ENCODE measurements at places on chromosomes 4 and X.
A peak's percentile ranks its signal among the peaks of the same experiment; 100 is the strongest.

DNA sequence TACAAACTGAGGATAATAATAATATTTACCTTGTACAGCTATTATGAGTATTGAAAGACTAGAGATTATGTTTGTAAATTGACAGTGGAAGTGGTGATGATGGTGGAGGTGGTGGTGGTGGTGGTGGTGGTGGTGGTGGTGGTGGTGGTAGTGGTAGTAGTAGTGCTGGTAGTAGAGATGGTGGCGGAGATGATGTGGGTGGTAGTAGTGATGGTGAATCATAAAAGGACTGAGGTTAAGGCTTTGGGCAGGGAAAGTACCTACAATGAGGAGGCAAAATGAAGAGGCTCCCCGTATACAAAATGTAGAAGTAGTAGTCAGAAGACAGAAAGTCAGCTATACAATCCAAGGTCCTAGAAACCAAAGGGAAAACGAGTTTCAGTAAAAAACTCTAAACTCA lies 214.1 kb downstream of the BCOR start:
- DNase-seq: no peak

DNA sequence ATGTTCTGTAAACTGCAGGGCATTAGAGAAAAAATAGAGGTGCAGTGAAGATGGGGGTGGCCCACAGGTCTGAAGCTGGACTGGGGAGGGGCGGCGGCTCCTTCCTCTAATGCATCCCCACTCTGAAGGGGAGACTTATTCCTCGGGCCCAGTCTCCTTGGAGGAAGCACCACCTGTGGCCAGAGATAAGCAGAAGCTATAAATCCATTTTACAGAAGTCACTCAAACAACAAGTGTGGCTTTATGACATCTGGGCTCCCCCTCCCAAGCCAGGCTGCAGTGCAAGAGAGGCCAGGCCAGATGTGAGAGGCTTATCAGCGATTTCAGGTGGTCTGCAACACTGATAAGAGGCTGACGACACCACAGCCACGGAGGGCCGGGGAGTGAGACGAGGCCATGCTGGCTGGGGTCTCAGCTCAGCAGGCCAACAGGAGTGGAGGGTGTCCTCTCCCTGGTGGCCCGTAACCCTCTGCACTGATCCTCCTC lies 15.8 kb downstream of the CYTL1 start:
- DNase-seq: no peak

- DNase-seq: no peak
Observed at GRCh38 chrX:78011846-78012245, 42.4 kb upstream of the PGAM4 start.

DNA sequence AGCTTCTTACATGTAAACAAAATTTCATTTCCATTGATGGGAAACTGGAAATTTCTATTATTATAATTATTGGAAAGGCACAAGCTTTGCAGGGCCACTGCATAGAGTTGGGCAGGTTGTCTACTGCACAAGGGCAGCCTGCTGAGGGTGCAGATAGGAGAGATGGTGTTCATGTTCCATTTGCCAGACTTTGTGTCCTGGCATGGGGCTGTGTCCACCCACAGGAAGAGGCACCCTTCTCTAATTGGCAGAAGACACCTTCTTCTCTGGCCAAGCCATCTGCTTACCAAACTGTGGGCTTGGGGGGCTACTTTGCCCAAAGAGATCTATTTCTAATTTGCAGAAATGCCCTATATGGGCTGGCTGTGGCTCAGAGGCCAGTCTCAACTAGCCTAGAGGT lies 140.7 kb downstream of the GATB start:
- no peak for DNase-seq

- DNase-seq: no peak
Observed at GRCh38 chr4:62814510-62815047, 1594.7 kb downstream of the TECRL start.

DNA sequence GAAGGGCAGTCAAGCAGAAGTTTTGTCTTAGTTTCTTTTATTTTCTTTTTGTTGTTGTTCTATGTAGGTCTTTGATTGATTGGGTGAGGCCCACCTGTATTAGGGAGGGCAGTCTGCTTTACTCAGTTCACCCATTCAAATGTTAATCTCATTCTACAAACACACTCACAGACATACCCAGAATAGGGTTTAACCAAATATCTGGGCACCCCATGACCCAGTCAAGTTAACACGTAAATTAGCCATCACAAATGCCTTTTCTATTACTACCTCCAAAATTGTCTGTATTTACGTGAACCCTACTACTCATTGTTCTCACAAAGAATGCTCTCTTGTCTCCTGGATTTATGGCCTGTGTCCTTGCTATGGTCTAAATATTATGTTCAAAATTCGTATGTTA lies 339.7 kb downstream of the ANK2 start:
- no peak for DNase-seq

GRCh38 chr4:186158021-186158813 lies 33.1 kb upstream of the CYP4V2 start:
- DNase-seq: no peak

DNA sequence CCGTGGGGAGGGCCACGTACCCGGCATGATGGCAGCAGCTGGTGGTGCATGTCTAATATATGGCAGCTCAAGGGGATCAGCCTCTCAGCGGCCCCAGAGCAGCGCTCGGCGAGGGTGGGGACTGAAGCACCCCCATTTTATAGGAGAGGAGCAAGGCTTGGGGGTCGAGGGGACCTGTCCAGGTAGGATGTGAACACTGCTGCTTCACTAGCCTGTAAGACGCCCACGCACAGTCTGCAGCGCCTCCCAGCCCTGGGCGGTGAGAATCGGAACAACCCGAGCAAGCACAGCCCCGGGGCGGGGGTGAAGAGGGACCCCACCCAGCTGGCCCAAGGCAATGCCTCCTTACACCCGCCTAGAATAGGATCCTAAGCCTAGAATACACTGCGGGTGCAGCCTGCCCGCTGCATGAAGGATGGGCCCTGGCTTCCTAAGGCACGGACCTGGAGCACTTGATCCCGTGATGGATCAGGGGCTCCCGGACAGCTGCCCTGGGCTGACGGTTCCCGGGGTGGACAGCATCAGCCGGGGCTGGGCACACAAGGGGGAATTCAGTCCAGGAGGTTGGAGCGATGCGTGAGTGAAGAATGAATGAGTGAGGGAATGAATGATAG lies 17.6 kb downstream of the ADRA2C start:
- no peak for DNase-seq

DNA sequence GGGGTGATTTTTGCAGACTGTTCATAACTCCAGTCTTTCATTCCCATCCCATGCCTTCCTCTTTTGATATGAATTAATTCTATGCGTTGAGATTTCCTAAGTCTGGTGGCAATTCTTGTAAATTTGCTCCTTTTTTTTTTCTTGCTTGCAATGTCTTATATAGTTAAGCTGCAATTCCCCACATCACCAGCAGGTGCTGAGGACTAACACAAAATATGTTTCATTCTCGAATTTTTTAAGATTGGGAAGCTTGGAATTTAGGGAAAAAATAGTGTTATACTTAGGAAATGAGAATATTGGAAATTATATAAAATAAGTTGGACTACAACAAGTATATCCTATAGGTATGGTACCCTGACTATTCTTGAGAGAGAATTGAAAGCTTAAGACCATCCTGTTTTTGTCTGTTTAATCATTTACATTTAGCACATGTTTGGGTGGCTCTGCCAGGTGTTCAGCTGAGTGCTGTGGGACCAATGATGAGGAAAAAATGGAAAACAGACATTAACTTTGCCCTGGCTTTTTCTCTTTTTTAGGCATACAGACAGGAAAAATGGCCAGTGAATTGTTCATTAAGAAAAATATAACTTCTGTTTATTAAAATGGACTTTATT lies 30.2 kb downstream of the AFF2 start:
- DNase-seq: no peak

- no peak for DNase-seq
Observed at GRCh38 chr4:1177274-1178141, 5.1 kb upstream of the SPON2 start.

DNA sequence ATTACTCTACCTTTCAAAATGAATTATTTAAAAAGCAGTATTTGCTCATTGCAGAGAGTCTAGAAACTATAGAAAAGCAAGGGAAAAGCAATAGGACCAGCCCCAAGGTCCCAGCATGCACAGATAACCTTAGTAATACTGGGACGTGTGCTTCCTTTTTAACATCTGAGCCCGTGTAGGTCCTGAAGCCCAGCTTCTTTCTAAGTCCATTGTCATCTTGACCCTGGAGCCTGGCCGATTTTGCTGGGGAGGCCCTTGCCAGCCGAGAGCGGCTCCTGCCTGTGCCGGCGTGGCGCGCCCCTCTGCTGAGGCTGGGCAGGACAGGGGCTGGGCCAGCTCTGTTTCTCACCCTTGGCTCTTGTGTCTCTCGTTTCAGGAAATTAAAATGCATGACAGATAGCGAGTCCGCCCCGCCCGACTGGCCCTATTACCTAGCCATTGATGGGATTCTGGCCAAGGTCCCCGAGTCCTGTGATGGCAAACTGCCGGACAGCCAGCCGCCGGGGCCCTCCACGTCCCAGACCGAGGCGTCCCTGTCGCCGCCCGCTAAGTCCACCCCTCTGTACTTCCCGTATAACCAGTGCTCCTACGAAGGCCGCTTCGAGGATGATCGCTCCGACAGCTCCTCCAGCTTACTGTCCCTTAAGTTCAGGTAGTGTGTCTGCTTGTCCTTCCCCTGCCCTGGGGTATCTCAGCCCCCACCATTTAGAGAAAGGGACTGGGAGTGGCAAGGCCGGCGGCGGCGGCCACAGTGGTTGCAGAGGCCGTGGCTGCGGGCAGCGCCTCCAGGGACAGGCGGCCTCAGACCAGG lies 4.1 kb downstream of the MSANTD1 start:
- no peak for DNase-seq

DNA sequence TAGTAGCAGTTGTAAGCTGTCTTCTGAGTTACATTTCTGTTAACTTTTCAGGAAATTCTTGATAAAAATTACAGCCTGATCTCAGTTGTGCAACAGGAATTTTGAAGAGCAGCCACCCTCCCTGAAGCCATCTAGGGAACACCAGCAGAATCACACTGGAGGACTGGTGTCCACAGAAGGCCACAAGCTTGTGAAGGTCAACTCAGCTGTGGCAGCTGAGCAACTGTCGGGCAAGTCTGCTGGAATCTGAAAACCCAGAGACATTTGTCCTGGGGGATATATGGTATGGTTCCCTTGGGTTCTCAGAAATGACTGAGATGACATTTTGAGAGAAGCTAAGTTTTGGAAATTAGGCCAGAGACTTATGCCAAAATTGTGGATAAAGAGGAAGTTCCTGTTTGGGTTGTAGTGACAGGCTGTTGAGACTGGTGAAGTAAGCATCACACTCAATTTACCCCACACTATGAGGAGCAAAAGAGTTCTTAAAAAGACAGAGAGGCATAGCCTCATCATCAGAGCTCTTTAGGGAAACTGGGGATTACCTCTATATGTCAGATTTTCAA lies 78.1 kb upstream of the TNIP3 start:
- DNase-seq: no peak

- no peak for DNase-seq
Observed at GRCh38 chr4:160318567-160319220, 1215.8 kb downstream of the RAPGEF2 start.

DNA sequence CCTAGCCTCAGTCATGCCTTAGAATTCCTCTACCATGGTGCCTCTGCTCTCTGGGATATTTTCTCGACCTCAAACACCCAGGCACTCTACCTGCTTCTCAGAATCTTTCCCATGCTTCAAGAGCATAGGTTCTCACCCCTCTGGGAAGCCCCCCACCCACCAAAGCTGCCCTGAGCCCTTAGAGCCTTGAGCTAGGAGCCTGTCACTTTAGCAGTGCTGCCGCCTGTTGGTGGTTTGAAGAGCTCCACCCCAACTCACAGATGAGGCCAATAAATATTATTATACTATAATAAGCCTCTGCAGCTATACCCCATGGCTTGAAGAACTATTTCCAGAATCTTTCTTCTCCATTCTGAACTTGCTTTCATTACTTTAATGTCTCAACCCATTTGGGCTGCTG lies 109.7 kb downstream of the RTL5 start:
- no peak for DNase-seq

DNA sequence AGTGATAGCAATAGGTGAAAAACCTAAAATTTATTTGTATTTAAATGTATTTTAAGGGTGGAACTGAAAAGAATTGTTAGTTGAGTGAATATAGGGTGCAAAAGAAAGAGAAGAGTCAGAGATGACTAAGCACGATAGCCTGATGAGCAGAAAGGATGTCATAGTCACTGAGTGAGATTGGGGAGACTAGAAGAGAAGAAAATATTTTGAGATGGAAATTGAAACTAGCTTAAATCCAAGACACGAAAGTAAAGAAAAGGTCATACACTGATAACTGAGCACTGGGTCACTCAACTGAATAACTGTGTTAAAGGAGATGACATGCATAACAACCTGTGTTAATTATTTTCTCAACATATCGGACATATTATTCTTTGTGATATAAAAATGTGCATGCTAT lies 55.5 kb downstream of the SPANXN4 start:
- DNase-seq: no peak

DNA sequence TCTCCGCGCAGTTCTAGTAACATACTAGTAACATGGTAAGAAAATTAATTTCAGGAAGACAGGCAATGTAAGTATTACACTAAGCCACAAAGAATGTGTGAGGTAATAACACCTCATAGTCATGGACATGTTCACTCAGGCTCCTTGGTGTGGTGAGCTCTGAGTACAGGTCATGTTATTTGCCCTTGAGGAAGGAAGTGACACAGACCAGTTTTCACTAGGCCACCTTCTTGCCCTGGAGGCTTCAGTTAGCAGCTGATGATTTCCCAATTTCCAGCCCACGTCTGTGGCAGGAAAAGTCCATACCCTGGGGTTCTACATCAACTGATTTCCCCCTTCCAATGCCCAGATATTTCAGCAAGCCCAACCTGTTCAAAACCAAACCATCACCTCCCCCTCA lies 6.7 kb downstream of the APOO start:
- DNase-seq: no peak

DNA sequence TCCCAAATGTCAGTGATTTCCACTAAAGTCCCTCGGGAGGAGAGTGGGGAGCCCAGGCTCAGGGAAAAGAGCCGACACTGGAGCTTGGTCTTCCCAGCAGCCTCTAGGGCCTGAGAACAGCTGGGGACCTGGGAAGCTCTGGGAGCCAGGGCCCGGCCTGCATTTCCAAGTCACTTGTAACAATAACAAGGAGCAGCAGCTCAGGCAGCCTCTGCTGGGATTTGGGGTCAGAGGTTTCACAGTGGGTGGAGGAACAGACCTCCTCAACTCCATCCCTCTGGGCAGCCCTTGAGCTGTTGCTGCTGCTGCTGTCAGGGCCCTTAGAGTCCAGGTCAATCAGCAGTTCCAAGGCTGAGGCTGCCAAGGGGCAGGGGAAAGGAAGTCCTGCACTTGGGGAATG lies 11.1 kb downstream of the STARD8 start:
- DNase-seq: no peak

- peak; percentile 57 for DNase-seq
Observed at GRCh38 chrX:123833387-123833786, 26.5 kb upstream of the XIAP start.

GRCh38 chr4:72895408-72895807 lies 174.1 kb downstream of the COX18 start:
- no peak for DNase-seq

Data from germinal center (tissue), 1 donor.